ENCODE measurements at places on chromosomes 7 and 10.

- DNase-seq = no peak
Observed at GRCh38 chr10:75593692-75594556, 162.5 kb downstream of the LRMDA start.

- DNase-seq = no peak
Observed at GRCh38 chr10:4677296-4678021, 148.5 kb upstream of the AKR1E2 start.

GRCh38 chr7:87878208-87878735, 2.0 kb downstream of the DBF4 start:
- DNase-seq = no peak

DNA sequence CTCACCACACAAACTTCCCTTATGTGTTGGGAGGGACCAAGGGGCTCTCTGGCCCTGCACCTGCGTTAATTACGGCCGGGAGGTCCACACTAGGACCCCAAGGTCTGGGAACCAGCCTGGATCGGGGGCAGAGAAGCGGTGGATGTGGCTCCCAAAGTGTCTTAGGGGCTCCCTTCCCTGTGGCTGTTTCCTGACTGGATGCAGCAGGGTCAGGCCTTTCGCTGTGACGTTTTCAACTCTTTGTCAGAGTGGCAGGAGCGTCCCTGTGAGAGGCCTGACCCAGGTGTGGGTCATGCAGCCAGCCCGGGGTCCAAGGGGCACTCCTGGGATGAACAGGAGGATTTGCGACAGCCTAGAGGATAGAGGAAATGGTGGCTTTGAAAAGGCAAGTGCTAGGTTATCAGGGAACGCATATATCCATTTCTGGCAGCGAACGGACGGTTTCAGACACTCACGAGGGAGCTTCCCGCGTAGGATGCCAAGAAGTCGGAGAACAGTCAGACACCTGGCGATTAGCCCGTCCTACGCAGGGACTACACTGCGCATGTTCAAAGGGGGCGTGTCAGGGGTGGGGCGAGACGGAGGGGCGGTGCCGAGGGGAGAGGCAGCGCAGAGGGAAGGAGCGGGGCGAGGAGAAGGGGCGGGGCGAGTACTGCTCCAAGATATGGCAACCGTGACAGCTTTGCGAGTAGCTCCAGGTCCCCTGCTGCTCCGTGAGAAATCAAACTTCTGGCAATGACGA, 46.2 kb upstream of the ZNF716 start:
- no peak for DNase-seq

DNA sequence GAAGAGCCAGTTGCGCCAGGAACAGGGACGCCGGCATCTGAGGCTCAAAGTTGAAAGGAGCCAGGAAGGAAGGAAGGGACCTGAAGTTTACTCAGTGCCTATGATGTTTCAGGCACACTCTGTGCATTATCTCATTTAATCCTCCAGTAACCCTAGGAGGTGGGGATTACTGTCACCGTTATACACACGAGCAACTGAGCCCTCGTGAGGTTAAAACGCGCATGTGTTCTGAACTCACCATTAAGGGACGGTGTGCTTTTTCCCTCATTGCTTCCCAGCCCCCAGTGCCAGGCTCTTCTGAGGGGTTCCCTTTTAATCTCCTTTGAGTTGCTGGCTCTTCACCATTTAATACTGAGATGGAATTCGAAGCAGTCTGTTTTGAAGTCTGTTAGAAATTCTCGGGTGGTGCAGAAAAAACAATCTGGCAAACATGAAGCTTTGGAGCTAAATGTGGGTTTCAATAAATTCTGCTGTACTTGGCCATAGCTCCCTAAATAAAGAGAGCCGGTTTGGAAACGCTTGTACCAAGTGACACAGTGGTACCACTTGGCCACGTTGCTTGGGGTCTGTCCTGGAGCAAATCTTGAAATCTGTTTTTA, 102.2 kb downstream of the TAX1BP1 start:
- DNase-seq = no peak

- DNase-seq = no peak
Observed at GRCh38 chr7:93646538-93646937, 72.0 kb upstream of the CALCR start.

DNA sequence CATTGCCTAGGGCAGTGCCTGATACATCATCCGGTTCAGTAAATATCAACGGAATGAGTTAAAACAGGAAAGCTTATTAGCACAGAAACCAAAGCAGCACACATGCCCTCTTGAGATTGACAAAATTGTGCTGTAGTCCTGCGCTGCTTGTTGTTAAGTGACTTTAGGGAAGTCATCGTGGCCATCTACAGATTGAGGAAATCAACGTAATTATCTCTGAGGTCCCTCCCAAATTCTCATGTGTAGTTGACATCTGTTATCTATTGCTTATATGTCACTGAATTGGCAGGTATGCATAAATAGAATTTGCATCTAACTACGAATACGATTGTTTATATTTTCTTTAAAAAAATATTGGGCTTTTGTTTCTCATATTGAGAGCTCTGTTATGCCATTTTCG, 3.5 kb upstream of the GNB2 start:
- no peak for DNase-seq

- no peak for DNase-seq
Observed at GRCh38 chr10:52879091-52879807, 106.7 kb upstream of the MBL2 start.

DNA sequence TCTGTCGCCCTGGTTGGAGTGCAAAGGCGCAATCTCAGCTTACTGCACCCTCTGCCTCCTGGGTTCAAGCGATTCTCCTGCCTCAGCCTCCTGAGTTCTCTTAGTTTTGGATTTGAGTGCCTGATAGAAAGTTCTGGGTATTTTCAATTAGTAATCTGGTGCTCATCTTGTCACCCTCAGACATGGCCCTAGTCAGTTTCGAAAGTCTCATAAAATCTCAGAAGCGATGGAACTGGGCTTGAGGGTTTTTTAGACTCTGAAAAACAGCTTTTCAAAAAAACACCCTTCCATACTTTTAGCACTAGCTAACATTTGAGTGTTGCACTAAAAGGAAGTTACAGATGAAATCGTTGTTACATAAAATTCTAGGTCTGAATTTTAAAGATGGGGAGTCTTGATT, 9.4 kb upstream of the PIP4K2A start:
- no peak for DNase-seq

All from NCI-H187 (cell line).